Endothelial cell of umbilical vein (primary cell): ENCODE measurements at places on chromosomes 7 and 10. TPM values are rescaled to one million over a fixed set of nuclear protein-coding genes. Genes with fewer than 3 reads are reported as not detected.

The VIPR2 gene
- not detected in 2 replicates for total RNA-seq

The TAS2R41 gene
- total RNA-seq, result not detected in 2 replicates

The OLAH gene
- 0.48 and 0.51 TPM in 2 replicates for total RNA-seq

The AGAP9 gene
- total RNA-seq, result 8.9 and 14.4 TPM in 2 replicates

The NCF1 gene
- total RNA-seq, result not detected in 2 replicates

The RBP4 gene
- total RNA-seq, result not detected in 2 replicates

The DDX50 gene
- total RNA-seq, result 25.9 and 28.2 TPM in 2 replicates

The JCAD gene
- total RNA-seq, result 76.3 and 79.7 TPM in 2 replicates

The HOXA5 gene
- 18.8 and 21.4 TPM in 2 replicates for total RNA-seq

The WDFY4 gene
- total RNA-seq, result 10.2 and 10.5 TPM in 2 replicates

The CYP3A7 gene
- not detected in 2 replicates for total RNA-seq
